B cell (primary cell): ENCODE measurements at places on chromosomes 7 and 10.
A peak's percentile ranks its signal among the peaks of the same experiment; 100 is the strongest.

- no peak for DNase-seq
Measured at GRCh38 chr7:156881679-156882078, 11.3 kb downstream of the LMBR1 start.

GRCh38 chr7:37312608-37313007 is 136.1 kb downstream of the ELMO1 start:
- no peak for DNase-seq

GRCh38 chr10:122117475-122117874 is 128.5 kb downstream of the TACC2 start:
- DNase-seq: no peak

- peak; percentile 7 for DNase-seq
Measured at GRCh38 chr10:32004161-32004591, 52.0 kb downstream of the KIF5B start.
